Esophagus squamous epithelium (tissue), 5 donors: ENCODE measurements at places on chromosomes 16 and 17.

GRCh38 chr16:24367186-24367710, 111.1 kb downstream of the CACNG3 start:
- DNase-seq: no peak

DNA sequence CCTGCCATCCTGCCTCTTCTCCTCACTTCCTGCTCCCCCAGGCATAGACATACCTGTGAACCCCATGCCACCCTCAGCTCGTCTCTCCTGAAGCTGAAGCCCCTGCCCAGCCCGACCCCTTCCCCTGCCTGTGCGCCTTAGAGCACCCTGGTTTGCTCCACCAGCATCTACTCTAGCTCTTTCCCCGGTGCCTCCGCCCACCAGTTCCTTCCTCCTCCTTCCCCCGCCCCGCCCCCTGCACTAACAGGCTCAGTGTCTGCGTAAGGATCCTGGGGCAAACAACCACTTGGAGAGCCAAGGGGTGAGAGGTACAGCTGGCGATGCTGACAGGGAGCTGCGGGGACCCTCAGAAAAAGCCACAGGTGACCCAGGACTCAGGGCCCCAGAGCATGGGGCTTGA, 1.9 kb downstream of the GPR142 start:
- DNase-seq: no peak

GRCh38 chr17:67504182-67504581, 127.1 kb downstream of the PITPNC1 start:
- no peak for DNase-seq

- DNase-seq: no peak
Measured at GRCh38 chr17:43588664-43589435, 42.7 kb upstream of the ETV4 start.

GRCh38 chr17:80861892-80862291, 129.7 kb upstream of the CHMP6 start:
- no peak for DNase-seq

DNA sequence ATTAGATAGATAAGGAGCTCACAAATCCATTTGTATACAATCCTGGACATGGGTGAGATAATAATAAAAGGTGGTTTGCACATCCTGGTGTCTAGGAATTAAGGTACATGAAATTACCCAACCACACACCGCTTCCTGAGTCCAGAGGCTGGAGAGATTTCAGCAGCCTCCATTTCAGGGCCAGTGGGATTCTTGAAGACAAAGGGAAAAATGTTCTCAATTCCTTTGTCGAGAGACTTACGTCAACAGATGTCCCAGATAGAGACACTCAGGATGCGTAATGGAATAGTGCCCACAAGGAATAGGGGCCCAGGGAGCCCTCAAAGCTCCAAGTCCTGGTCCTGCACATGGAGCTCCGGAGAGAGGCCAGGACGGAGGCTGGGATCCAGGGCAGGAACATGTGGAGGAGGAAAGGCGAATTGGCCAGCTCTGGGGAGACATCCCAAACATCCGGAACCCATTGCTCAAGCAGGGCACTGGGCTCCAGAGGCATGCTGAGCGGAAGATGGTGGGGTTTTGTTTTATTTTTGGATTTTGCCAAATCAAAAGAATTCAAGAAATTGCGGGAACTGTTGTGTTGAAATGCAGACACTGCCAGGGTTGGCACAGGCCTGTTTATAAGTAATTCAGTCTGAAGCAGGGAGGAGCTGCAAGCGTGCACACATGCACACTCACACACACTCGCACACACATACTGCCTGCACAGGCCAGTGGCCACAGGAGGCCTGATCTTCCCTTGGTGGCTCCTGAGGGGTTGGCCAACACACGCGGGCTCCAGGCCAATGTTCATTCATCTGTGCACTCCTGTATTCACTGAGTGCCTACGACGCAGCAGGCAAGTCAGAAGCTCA, 97.2 kb downstream of the NOG start:
- no peak for DNase-seq

DNA sequence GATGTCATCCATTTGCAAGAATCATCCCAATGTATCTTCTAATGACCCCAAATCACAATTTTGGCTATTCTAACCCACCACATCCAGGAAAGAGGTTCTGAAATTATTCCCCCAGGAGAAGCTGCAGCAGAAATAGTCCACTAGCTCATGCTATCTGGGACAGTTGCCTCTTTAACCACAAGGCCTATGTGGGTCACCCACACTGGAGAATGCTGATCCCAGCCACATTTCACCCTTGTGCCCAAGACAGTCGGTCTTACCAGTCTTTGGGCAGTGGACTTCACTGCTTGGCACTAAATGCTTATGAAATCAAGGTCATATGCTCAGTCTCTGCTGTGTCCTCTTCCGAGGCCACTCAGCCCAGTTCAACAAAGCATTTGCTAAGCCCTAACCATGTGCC, 27.0 kb downstream of the ABCC12 start:
- DNase-seq: no peak

- DNase-seq: no peak
Measured at GRCh38 chr16:30445149-30445407, 596 bp downstream of the SEPHS2 start.

GRCh38 chr16:57427307-57427706, 19.9 kb downstream of the CIAPIN1 start:
- no peak for DNase-seq

DNA sequence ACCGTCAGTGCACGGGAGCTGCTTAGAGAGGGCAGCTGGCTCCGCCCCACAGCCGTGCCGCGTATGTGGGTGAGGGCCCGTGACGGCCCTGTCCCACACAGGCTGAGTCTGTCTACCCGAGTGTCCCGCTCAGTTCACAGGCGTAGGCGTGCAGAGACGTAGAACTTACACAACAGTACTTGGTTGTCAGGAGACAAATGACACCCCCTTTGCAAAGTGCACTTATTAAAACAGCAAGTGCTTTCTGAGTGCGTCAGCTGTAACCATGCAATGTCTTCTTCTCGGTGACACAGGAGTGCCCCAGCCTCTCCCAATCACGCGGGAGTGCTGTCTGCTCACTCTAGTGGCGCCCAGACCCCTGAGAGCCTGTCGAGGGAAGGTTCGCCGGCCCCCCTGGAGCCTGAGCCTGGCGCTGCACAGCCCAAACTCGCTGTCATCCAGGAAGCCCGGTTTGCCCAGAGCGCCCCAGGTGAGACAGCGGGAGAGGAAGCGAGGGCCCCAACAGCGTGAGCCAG, 64.2 kb downstream of the FOXK2 start:
- DNase-seq: no peak
